Activated CD8-positive, alpha-beta memory T cell treated with anti-CD3 and anti-CD28 coated beads for 1 hour (primary cell): ENCODE measurements at places on chromosomes 11 and 22.
A peak's percentile ranks its signal among the peaks of the same experiment; 100 is the strongest.

GRCh38 chr11:74141241-74141695, 29.5 kb downstream of the C2CD3 start:
- DNase-seq: no peak

- no peak for DNase-seq
These were observed 9.0 kb downstream of the CDON start for GRCh38 chr11:126053415-126054286.

GRCh38 chr11:70423523-70424505, 25.5 kb downstream of the CTTN start:
- peak; percentile 14 for DNase-seq

- DNase-seq: no peak
These were observed 276.5 kb upstream of the MTNR1B start for GRCh38 chr11:92692826-92693546.

DNA sequence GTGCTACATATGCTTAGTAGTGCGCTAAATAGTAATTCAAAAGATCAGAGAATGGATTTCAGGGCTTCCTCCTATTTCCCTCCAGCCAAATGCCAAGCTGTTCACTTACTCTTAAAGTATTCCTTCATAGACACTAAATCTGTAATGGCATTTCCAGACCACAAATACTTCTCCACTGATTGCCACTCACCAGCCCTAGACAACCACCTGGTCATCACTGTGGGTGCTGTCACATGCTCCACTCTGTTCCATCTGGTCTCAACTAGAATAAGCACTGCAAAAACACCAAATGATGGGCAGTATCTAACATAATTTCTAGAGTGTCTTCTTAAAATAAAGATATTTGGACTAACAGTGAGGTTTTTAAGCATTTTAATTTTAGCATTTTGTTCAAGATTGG, 341.3 kb downstream of the AASDHPPT start:
- no peak for DNase-seq

GRCh38 chr11:111935317-111936039, 1.7 kb upstream of the DIXDC1 start:
- DNase-seq: no peak

GRCh38 chr22:41028841-41029240, 63.6 kb upstream of the EP300 start:
- no peak for DNase-seq

GRCh38 chr11:118705791-118706545, 26.5 kb upstream of the TREH start:
- no peak for DNase-seq

DNA sequence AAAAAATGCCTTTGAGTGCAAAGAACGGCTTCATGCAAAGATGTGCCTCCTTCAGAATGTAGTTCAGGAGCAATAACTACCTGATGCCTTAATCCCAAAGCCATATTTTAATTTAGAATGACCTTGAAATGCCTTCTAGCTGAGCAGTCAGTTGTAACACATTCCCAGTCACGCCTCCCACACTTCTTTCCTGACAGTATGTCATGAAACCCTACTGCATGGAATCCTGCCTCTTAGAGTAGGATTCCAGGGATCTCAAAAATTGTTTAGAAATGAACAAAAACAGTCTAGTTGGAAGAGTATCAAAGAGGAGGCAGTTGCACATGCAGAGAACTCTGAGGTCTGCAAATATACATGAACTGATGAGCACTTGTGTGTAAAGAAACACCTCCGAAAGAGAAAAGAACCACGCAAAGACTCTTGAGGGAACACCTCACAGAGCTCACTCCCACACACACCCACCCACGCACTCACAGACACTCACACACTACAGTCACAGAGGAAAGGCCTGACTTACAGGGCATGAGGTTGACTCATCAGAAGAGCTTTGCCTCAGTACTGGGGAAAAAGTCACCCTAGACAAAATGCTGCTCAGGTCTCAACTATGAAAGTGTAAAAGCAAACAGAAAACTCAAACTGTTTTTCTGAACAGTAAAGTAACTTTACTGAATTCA, 77.4 kb downstream of the GGTLC2 start:
- DNase-seq: no peak

DNA sequence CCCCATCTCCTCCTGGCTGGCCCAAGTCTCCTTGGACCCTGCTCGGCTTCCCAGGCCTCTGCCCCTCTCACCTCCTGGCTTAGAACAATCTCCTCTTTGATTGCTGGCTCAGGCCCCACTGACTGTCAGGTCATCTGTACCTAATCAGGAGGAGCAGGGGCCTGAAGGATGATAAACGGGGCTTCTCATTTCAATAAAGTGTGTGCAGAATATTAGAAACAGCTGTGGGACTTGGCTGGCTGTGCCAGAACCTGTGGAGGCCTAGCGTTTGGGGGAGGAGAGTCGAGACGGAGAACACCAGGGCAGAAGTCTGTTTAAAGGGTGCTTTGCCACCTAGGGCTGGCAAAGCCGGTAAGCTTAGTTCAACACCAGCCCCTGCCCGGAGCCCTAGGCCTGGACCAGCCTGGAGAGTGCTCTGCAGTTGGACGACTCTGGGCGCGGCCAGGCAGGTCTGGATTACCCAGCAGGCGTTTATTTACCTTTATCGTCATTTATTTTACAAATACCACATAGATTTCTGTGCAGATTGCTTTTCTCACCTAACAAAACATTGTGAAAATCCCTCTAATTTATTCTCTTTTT, 10.1 kb upstream of the VSIG10L2 start:
- no peak for DNase-seq
